ENCODE measurements at places on chromosomes 1 and 21.

- DNase-seq = no peak
Observed at GRCh38 chr1:114610546-114611245, 29.3 kb upstream of the BCAS2 start.

DNA sequence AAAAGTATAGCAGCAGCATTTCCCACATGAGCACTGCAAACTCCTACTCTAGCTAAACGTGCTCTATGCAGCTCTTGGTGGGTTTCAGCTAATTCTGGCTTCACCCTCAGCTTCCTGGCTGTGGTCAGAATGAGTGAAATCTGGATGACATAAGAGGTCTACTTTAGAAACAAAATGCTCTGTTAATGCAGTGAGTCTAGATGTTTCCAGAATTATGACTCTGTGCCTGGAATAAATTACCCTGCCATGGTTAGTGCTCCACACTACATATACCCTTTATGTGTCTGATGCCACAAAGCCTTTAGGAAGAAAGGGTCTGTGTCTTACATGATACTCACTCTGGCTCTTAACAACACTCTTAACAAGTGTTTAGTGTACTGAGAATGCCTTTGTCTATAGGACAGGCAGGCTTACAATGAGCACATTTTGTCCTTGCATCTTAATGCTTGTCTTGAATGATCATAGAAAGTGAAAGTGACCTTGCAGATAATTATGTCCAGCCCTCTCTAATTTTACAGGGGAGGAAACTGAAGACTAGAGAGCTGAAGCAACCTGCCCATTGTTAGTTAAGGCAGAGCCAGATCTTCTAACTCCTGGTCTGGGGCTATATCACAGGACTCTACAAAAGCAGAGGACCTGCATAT lies 9.2 kb downstream of the S100A10 start:
- DNase-seq = no peak

DNA sequence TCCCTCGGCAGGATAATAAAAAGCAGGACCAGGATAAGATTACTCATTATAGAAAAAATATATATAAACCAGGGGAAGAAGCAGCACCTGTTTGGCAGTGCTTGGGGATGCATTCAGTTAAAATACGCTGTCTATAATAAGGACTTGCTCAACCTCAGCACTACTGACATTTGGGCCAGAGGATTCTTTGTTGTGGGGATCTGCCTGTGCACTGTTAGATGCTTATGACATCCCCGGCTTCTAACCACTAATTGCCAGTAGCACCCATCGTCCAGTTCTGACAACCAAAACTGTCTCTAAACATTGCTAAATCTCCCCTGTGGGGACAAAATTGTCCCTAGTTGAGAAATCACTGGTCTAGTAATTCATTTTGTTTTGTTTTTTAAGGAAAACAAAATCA lies 242.1 kb downstream of the SLC45A1 start:
- no peak for DNase-seq

DNA sequence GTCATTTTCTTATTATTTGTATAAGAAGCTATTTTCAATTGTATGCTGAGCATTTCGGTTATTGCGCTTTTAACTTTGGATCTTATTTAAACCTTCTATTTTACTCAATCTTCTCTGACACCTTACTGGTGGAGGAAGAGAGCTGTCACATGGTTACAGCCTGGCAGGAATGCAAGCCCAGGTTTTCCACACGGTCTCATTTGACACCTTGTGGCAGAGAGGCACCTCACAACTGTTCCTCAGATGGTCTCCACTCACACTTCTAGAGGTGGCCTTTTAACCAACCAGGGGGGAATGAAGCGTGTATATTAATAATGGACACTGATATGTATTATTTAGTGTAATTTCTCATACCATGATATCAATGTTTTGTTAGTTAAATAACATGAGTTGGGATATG lies 9.6 kb downstream of the OR2T33 start:
- no peak for DNase-seq

- DNase-seq = no peak
Observed at GRCh38 chr1:155473151-155473821, 89.3 kb downstream of the ASH1L start.

DNA sequence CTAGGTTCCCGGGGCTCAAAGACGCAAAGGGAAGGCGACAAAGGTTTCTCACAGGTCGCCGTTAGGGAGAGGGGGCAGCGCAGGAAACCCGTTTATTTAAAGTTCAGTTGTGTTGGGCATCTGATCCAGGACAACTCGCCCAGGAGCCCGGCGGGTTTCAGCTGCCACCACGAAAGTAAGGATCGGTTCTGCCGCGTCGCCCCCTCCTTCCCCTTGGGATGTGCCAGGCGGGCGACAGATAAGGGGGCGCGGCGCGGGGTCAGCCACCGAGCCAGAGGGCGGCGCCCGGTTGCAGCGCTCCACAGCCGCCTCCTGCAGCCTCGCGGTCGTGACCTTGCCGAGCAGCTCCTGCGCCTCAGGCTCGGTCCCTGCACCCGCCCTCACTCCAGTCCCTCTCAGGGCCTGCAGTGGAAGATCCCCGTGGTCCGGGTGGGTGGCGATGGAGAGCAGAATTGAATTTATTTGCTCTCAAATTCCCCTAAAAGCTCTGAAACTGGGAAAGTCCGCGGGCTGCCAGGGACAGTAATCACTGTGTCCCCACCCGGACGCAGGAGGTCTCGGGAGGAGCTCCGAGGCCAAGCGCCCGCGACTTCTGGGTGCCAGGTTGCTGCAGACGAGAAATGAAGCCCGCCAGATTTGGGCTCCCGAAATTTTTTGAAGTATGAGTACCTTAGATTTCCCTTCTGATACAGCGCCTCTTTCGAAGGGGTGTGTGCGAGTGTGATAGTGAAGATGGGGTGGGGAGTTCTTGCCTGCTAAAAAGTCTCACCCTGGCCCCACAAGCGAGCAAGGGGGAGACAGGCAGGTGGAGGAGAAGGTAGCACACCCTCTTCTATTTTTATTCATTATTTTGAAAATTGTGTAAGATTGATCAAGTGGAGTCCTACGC lies 28.4 kb upstream of the NFIA start:
- peak; percentile 83 for DNase-seq

- no peak for DNase-seq
Observed at GRCh38 chr1:110505596-110505995, 13.4 kb downstream of the KCNA10 start.

DNA sequence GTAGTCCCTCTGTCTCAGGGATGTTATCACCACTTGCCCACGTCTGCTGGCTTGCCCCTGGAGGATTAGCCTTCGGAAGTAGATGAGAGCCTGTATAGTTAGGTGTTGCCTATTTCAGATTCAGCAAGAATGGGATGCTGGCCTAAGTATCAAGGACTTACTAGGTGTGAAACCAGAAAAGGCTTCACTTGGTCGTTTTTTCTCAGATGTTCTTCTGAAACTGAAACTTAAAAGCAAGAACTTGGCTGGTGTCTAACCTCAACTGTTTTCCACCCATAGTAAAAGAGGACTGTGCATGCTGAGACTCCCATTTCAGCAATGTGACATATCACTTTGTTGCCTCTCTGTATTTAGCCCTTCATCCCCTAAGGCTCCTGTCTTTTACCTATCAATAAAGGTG lies 67.0 kb upstream of the LRRC53 start:
- no peak for DNase-seq

DNA sequence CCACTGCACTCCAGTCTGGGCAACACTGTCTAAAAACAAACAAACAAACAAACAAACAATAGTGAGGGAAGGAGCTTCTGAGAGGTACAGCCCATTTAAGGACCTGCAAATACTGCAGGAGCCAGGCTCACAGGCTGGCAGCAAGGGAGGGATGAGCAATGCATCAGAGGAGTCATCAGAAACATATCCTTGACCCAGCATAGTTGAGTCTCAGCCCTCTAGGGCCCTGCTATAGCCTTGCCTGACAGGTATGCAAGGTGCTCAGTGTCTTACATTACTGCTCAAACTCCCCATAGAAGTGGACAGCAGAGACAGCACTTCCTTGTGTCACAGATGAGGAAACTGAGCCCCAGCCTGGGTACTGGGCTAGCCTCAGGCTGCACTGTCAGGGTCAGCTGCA lies 7.3 kb upstream of the TTC4 start:
- DNase-seq = no peak

GRCh38 chr1:145805057-145805456 lies 18.8 kb downstream of the RNF115 start:
- no peak for DNase-seq

- no peak for DNase-seq
Observed at GRCh38 chr1:192839162-192840066, 30.6 kb downstream of the RGS2 start.

- no peak for DNase-seq
Observed at GRCh38 chr21:28908351-28908750, 84.3 kb downstream of the LTN1 start.

- no peak for DNase-seq
Observed at GRCh38 chr21:43937891-43938309, 72.9 kb downstream of the AGPAT3 start.
